ENCODE measurements at places on chromosomes 7 and 10. TPM values are rescaled to one million over a fixed set of nuclear protein-coding genes. Genes with fewer than 3 reads are reported as not detected.

DNA sequence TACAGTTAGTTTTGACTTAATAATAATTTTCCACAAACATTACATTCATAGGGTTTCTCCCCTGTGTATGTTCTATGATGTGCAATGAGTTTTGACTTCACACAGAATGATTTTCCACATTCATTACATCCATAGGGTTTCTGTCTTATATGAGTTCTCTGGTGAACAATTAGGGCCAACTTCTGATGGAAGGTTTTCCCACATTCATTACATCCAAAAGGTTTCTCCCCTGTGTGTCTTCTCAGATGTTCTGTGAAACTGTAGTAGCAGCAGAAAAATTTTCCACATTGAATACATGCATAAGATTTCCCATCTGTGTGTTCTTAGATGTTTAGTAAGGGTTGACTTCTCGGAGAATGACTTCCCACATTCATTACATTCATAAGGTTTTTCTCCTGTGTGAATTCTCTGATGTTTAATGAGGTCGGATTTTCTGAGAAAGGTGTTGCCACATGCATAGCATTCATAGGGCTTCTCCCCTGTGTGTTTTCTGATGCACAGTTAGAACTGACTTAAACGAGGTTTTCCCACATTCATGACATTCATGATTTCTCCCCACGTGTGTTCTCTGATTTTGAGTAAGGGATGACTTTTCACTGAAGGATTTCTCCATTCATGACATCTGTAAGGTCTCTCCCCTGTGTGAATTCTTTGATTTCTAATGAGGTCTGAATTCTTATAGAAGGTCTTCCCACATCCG is 118.5 kb downstream of the ZNF33B start:
- DNase-seq = no peak

GRCh38 chr10:44696496-44696895 is 214.6 kb upstream of the TMEM72 start:
- no peak for DNase-seq

DNA sequence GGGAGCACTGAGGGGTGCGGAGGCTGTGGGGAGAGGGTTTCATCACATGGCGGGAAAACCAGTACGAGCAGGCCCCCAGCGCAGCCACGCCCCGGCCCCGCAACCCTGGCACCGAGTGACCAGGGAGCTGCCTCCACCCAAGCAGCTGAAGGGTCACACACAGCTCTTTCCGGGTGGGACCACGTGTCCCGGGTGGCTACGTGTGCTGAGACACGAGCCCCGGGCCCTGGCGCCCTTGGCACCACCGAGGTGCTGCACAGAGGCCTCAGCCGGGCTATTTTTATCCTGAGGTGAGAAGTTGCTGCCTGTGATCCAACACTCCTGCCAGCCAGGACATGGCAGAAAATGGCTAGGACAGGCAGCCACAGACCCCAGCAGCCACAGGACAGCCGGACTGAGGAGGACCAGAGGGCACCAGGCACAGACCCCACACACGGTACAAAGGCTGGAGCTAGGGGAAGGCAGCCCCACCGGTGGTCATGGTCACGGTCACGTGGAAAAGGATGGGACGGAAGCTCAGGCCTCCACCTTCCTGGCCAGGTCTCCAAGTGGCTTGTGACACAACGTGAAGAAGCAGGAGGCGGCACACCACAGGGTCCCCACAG is 223.7 kb downstream of the MAD1L1 start:
- no peak for DNase-seq

GRCh38 chr7:5827755-5828154 is 46.3 kb upstream of the RNF216 start:
- DNase-seq = peak; percentile 76

DNA sequence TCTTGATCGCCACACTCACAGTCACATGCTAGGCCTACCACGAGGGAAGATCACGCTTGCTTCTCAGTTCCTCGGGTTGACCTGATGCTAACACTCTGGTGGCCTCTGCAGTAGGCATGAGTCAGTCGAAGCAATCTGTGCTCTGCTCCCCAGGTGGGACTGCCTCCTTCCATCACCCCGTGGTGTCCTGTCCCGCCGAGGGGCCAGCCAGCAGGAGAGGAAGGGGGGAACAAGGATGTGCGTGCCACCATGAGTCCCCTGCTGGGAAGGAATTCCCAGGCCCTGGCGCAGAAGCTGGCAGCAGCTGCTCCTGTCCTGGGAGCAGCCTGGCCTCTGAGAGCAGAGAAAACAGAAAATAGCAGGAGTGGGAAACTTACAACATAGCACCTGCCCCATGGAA is 695.0 kb upstream of the NRP1 start:
- DNase-seq = no peak

GRCh38 chr7:16851829-16852228 is 30.0 kb downstream of the AGR3 start:
- DNase-seq = no peak

GRCh38 chr10:34626158-34626880 is 188.8 kb downstream of the PARD3 start:
- DNase-seq = no peak

GRCh38 chr10:97920865-97921264 is 71.2 kb downstream of the GOLGA7B start:
- DNase-seq = peak; percentile 24

- no peak for DNase-seq
Measured at GRCh38 chr10:127532659-127533058, 16.4 kb upstream of the NPS start.

Gene ITIH5
- total RNA-seq = 4.2 TPM

Data from spleen (tissue), 13 donors.